ENCODE measurements at places on chromosomes 11 and 22.

GRCh38 chr11:109166441-109166840, 255.5 kb upstream of the C11orf87 start:
- DNase-seq, result no peak

DNA sequence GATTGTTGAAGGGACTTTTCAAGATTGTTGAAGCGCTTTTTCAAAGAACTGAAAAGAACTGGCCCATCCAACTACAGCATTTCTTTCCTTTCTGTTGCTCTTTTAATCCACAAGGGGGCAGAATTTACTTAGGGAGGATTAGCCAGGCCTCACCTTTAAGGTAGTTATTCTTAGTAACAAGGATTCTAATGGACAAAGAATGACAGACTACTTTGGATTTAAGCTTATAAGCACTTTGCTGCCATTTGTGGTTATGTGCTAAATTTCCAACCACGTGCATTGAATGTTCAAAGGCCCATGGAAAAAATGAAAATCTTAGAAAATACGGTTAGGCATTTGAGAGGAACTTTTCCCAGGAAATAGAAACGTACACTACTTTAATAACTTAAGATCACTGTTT, 49.5 kb upstream of the HSPA8 start:
- DNase-seq, result no peak

GRCh38 chr11:66556086-66556485, 9.4 kb downstream of the ACTN3 start:
- DNase-seq, result no peak

GRCh38 chr11:132911186-132911585, 621.1 kb downstream of the OPCML start:
- no peak for DNase-seq

DNA sequence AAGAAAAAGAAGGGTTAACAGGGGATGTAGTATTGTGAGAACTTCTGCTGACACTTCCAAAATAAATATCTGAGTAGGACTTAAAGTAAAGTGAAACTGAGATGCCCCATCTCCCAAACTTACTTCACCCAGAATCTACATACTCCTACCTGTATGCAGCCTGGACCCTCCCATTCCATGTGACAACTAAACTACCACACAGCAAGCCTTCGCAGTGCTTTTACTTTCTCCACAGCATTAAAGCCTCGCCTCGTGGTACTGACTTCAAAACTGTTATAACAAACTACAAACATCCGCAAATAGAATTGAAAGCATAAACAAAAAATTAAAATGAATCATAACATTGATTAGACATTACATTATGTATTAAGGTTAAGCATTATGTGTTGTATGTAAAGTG, 985 bp downstream of the MPZL2 start:
- DNase-seq, result no peak

- no peak for DNase-seq
Observed at GRCh38 chr11:47329987-47330931, 22.2 kb downstream of the MYBPC3 start.

- no peak for DNase-seq
Observed at GRCh38 chr22:39504071-39504470, 2.0 kb downstream of the MIEF1 start.

GRCh38 chr11:35584321-35584720, 33.9 kb upstream of the FJX1 start:
- no peak for DNase-seq

Data from anterior cingulate cortex (tissue), 58 donors.